ENCODE measurements at places on chromosomes 11 and 22. TPM values are rescaled to one million over a fixed set of nuclear protein-coding genes. Genes with fewer than 3 reads are reported as not detected.

- no peak for DNase-seq
These were observed 5.0 kb downstream of the MIF start for GRCh38 chr22:23899042-23899745.

- peak; percentile 66 for DNase-seq
These were observed 2.0 kb downstream of the TENM4 start for GRCh38 chr11:79438631-79439409.

EHBP1L1 gene
- 9.3 TPM for total RNA-seq

MEI1 gene
- total RNA-seq, result not detected

- DNase-seq, result peak; percentile 24
These were observed 70.3 kb upstream of the TP53I11 start for GRCh38 chr11:45021001-45021400.

GAS2L1 gene
- 10.2 TPM for total RNA-seq

GGTLC2 gene
- not detected for total RNA-seq

DNA sequence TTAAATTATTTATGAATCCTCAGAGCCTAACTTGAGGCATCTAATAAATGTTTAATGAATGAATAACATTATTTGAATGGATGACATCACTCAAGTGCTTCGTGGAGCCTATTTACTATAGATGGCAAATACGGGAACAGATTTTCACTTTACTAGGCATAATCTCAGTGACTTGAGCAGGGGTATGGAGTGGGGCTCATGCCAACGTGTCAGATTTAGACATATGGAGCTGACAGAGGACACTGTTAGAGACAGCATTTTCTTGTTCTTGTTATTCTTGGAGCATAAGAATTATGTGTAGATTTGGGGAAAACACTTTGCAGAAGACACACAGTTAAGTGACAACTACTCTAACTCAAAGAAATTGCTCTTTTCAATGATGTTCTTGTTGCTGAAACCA is 78.5 kb downstream of the RDX start:
- DNase-seq, result no peak

GRK3 gene
- 4.6 TPM for total RNA-seq

DNA sequence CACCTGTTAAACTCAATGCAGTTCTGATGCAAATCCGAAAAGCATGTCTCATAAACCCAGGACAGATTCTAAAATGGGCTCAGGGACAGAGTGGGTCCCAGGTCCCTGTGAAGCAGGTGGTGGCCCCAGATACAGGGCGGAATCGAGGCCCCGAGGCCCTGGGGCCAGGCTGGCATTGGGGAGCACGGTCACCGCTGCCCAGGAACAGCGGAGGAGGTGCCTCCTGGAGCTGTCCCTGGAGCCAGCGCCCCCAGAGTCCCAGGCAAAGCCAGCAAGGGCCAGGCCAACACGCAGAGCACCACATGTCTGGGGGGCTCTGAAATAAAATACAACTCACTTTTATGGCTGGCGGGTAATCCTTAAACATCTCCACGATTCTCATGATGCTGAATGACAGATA is 10.0 kb upstream of the TTLL8 start:
- DNase-seq, result no peak

PIK3IP1 gene
- total RNA-seq, result 1.9 TPM

Data from M059J (cell line).